Mesothelial cell of epicardium (in vitro differentiated cells): ENCODE measurements at places on chromosomes 1 and 21. TPM values are rescaled to one million over a fixed set of nuclear protein-coding genes. Genes with fewer than 3 reads are reported as not detected.

The ANKRD34A gene
- total RNA-seq, result 0.86 to 1.9 TPM (median 0.94 TPM) in 3 replicates

The UCHL5 gene
- 27.1 to 29.7 TPM (median 29.0 TPM) in 3 replicates for total RNA-seq

DNA sequence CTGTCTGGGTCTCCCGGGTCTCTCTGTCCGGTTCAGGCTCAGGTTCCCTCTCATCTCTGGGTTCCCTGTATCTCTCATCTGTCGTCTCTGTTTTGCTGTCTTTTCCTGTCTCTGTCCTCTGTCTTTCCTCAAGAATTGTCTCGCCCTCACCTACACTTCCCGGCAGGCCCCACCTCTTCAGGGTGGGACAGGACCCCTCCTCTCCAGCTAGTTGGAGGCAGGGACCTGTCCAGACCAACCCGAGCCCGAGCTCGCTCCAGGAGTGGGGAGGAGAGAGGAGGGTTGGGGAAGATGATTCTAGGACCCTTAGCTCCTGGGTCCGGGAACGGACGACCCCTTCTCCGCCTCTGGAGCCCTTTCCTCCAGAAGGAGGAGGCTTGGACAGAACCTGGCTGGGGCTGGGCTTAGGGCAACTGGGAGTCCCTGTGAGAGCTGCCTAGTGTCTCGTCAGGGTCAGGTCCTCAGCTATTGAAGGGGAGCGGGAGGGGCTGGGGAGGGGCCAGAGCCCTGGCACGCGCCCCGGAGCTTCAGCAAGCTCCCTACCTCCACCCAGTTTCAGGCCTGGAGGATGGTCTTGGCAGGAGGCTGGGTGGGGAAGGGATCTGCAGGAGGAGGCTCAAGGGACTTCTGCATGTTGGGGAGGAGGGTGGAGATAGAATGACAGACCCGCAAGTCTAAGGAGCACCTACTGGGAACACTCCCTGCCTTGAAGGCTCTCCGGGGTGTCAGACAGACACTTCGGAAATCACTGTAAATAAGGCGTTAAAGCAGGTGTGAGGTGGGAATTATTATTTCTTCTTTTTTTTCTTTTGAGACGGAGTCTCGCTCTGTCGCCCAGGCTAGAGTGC lies 26.3 kb upstream of the EPB41 start:
- peaks cover 36% of the 10 kb centered on the region for H3K4me1 ChIP-seq
- H3K36me3 ChIP-seq, result no peaks in the 10 kb centered on the region
- peak; percentile 47 for DNase-seq
- no peaks in the 10 kb centered on the region for H3K27me3 ChIP-seq
- H3K4me3 ChIP-seq, result peak overlapping the region; percentile 89
- peak overlapping the region; percentile 78 for H3K27ac ChIP-seq

DNA sequence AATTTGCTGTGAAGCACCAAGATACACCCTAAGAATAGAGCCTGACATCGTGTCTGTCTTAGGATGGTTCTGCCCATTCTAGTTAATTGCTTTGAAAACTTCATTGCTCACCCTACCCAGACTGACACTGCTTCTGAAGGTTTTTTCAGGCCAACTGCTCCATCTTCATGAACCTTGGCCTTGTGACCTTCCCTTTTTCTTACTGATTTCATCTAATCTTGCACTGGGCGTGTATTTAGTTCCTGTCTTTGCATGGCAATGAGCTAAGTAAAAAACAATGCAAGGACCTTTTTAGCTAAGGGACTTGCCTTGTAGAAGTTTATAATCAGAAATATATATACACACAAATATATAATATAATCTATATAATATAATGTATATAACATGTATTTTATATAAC lies 108.0 kb downstream of the PBX1 start:
- H3K27ac ChIP-seq, result peak overlapping the region; percentile 51
- H3K4me1 ChIP-seq, result peaks cover 87% of the 10 kb centered on the region
- no peak for DNase-seq
- H3K36me3 ChIP-seq, result peaks cover 9% of the 10 kb centered on the region
- no peaks in the 10 kb centered on the region for H3K27me3 ChIP-seq
- H3K4me3 ChIP-seq, result no peak overlapping the region

DNA sequence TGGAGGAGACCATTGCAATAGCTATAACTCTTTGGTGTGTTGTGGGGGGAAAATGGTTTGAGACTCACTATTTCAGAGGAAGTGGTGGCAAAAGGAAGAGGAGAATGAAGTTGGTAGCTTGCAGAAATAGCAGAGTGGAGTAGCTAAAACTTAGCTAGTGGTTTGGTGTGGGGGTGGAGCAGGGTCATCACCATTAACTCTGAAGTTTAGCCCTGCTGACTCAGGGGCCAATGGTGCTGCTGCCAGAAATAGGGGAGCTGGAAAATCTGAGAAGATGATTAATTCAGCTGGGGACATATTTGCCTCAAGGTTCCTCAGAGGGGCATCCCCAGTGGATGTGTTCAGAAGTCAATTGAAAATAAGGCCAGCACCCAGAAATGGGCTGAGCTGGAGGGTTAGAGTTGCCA lies 65.4 kb downstream of the RUNX1 start:
- no peaks in the 10 kb centered on the region for H3K36me3 ChIP-seq
- DNase-seq, result no peak
- no peak overlapping the region for H3K4me3 ChIP-seq
- H3K4me1 ChIP-seq, result peaks cover 11% of the 10 kb centered on the region
- peaks cover 21% of the 10 kb centered on the region for H3K27me3 ChIP-seq

- H3K4me3 ChIP-seq, result no peak overlapping the region
- no peak for DNase-seq
- no peaks in the 10 kb centered on the region for H3K27me3 ChIP-seq
- no peaks in the 10 kb centered on the region for H3K36me3 ChIP-seq
- no peak overlapping the region for H3K27ac ChIP-seq
- peaks cover 2% of the 10 kb centered on the region for H3K4me1 ChIP-seq
Observed at GRCh38 chr1:24226749-24227148, 39.7 kb upstream of the IFNLR1 start.

- no peak for DNase-seq
- peaks cover 1% of the 10 kb centered on the region for H3K4me1 ChIP-seq
- H3K27ac ChIP-seq, result peak overlapping the region; percentile 37
- H3K27me3 ChIP-seq, result no peaks in the 10 kb centered on the region
- H3K36me3 ChIP-seq, result peaks cover 16% of the 10 kb centered on the region
Observed at GRCh38 chr1:210418863-210419650, 90.4 kb downstream of the HHAT start.

The GRIK1 gene
- total RNA-seq, result 4.3 to 5.9 TPM (median 5.4 TPM) in 3 replicates

- H3K36me3 ChIP-seq, result peaks cover 1% of the 10 kb centered on the region
- H3K4me3 ChIP-seq, result peak overlapping the region; percentile 79
- peaks cover 57% of the 10 kb centered on the region for H3K27me3 ChIP-seq
- DNase-seq, result peak; percentile 49
Observed at GRCh38 chr1:153679337-153680119, 1.0 kb downstream of the NPR1 start.

GRCh38 chr1:170461762-170462384 lies 70.1 kb upstream of the GORAB start:
- H3K27me3 ChIP-seq, result no peaks in the 10 kb centered on the region
- no peaks in the 10 kb centered on the region for H3K4me1 ChIP-seq
- H3K4me3 ChIP-seq, result no peak overlapping the region
- no peaks in the 10 kb centered on the region for H3K36me3 ChIP-seq
- no peak overlapping the region for H3K27ac ChIP-seq

- no peaks in the 10 kb centered on the region for H3K27me3 ChIP-seq
- H3K36me3 ChIP-seq, result peaks cover 9% of the 10 kb centered on the region
- peak overlapping the region; percentile 96 for H3K27ac ChIP-seq
- peak overlapping the region; percentile 91 for H3K4me3 ChIP-seq
Observed at GRCh38 chr21:32728456-32728839, 635 bp upstream of the SYNJ1 start.

GRCh38 chr1:167820684-167821355 lies 93.1 kb downstream of the ADCY10 start:
- H3K4me3 ChIP-seq, result peak overlapping the region; percentile 69
- DNase-seq, result no peak
- H3K36me3 ChIP-seq, result peaks cover 1% of the 10 kb centered on the region
- H3K4me1 ChIP-seq, result peaks cover 27% of the 10 kb centered on the region

DNA sequence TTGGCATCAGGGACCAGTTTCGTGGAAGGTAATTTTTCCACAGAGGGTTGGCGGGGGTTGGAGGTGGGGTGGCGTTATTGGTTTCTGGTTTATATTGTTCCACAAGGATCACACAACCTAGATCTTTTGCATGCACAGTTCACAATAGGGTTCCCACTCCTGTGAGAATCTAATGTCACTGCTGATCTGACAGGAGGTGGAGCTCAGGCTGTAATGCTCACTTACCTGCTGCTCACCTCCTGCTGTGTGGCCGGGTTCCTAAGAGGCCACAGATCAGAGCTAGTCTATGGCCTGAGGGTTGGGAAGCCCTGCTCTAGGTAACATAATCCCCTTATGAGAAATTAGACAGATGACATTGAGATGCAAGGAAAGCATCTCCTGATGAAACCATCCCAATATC lies 12.6 kb downstream of the GBP5 start:
- peaks cover 26% of the 10 kb centered on the region for H3K4me1 ChIP-seq
- H3K27me3 ChIP-seq, result no peaks in the 10 kb centered on the region
- H3K36me3 ChIP-seq, result no peaks in the 10 kb centered on the region
- no peak overlapping the region for H3K4me3 ChIP-seq
- no peak for DNase-seq

DNA sequence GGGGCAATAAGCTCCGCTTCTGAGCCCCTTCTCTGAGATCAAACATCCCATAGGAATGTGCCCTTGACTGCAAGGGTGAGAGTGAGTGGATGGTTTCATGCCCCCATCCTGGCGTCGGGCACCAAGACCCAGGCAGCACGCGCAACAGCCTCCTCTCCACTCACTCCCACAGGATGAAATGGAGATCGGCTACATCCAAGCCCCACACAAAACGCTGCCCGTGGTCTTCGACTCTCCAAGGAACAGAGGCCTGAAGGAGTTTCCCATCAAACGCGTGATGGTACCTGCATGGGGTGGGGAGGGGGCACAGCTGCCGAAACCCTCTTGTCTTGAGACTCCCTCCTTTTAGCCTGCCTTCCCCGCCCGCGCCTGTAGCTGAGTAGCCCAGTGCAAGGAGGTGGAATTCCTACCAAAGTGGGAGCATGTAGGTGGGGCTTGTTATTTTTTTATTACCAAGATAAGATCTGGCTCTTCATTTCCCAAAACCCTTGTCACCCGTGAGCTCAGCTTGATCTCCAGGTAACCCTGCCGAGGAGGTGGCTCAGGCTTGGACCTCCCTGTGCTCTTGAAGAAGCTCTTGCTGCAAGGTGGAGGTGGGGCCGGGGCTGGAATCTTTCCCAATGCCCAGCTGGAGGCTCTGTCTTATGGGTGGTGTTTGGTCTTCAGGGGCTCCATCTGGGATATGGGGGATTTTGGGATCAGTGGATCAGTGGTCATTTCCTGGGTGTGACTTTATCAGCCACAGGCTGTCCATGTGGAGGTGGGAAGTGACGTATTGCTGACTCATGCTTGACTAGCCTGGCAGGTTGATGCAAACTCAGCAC lies 24.0 kb upstream of the PADI6 start:
- H3K4me1 ChIP-seq, result peaks cover 8% of the 10 kb centered on the region
- H3K36me3 ChIP-seq, result no peaks in the 10 kb centered on the region
- DNase-seq, result no peak

DNA sequence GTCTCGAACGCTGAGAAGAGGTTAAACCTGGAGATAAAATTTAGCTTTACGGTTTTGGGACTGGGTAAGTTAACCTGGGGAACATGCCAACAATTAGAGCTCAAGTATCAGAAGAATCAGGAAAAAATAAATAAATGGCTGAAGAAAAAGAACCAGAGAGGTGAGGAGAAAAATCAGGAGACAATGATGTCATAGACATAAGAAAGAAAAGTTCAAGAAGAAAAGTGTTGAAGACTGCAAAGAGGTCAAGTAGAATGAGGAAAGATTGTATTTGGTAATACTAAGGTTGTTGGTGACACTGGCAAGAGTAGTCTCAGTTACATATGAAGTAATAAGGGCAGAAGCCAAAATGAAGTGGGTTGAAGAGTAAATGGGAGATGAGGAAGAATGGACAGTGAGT lies 26.0 kb downstream of the CDKN2C start:
- DNase-seq, result no peak
- no peak overlapping the region for H3K27ac ChIP-seq
- H3K36me3 ChIP-seq, result no peaks in the 10 kb centered on the region

DNA sequence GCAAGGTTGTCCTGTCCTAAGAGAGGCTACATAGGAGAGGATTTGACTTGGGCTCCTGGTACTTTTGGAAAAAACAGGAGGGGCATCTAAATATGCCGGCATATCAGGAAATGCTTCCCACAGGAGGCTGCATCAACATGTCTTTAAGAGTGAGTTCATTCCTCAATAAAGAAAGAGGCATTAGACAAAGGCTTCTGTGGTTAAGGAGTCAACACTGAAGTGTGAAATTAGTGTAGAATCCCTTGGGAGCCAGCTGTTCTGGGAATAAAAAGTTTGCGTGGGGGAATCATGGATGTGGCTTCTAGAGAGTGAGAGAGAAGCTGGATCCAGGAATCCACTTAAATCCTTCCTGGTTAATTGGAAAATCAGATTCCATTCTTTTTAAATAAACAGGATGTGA lies 69.5 kb downstream of the DNM3 start:
- no peak for DNase-seq
- no peak overlapping the region for H3K4me3 ChIP-seq
- peaks cover 3% of the 10 kb centered on the region for H3K4me1 ChIP-seq
- H3K27me3 ChIP-seq, result no peaks in the 10 kb centered on the region

DNA sequence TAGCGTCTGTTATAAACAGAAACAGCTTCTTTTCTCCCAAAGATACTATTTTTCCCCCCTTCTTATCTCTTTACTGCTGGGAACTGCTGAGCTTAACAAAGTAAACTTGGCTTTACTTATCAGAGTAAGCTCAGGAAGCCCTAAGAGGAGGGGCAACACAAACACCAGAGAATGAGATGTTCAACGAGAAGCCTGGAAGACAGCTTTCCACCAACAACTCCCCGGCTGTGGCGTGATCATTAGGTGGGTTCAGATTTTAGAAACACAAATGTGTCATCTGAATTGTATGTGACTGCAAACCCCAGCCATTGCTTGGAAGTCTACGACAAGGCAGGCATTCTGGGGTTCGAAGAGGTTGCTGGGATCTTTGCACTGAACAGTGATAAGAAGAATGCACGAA lies 181.2 kb upstream of the ESRRG start:
- peak overlapping the region; percentile 4 for H3K4me3 ChIP-seq
- peaks cover 13% of the 10 kb centered on the region for H3K4me1 ChIP-seq
- H3K36me3 ChIP-seq, result no peaks in the 10 kb centered on the region
- DNase-seq, result no peak

GRCh38 chr1:213687832-213688231 lies 299.9 kb upstream of the PROX1 start:
- no peaks in the 10 kb centered on the region for H3K36me3 ChIP-seq
- H3K27ac ChIP-seq, result no peak overlapping the region
- no peak for DNase-seq
- peaks cover 5% of the 10 kb centered on the region for H3K27me3 ChIP-seq
- no peak overlapping the region for H3K4me3 ChIP-seq

DNA sequence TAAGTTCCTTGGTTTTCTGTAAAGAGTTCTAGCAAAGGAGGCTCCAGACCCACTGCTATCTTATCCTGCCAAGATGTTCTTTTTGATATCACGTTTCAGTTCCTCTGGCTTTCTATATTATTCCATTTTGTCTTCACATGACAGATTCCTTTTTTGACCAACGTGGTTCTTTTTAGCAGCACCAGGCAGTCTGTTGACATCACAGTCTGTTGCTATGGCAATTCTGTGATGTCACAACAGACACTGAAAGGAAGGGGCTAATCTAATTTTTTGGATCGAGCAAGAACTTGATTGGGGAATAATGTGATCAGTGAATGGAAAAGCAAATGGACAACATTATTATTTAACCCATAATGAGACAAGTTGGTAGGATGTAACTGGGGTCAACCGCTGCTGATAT lies 64.5 kb upstream of the GOLT1A start:
- peaks cover 67% of the 10 kb centered on the region for H3K4me1 ChIP-seq
- peak overlapping the region; percentile 85 for H3K27ac ChIP-seq
- no peak overlapping the region for H3K4me3 ChIP-seq

- no peak for DNase-seq
- H3K27ac ChIP-seq, result no peak overlapping the region
- peaks cover 15% of the 10 kb centered on the region for H3K36me3 ChIP-seq
- peaks cover 10% of the 10 kb centered on the region for H3K4me1 ChIP-seq
Observed at GRCh38 chr21:15850645-15851044, 120.9 kb downstream of the USP25 start.

The LHX8 gene
- 0.20 to 0.36 TPM (median 0.20 TPM) in 3 replicates for total RNA-seq
